ENCODE measurements at places on chromosomes 1 and 21. TPM values are rescaled to one million over a fixed set of nuclear protein-coding genes. Genes with fewer than 3 reads are reported as not detected.

GRCh38 chr1:228375578-228376261, 30.9 kb downstream of the TRIM11 start:
- H3K27me3 ChIP-seq = no peaks in the 10 kb centered on the region
- no peak overlapping the region for H3K4me3 ChIP-seq
- no peak overlapping the region for H3K27ac ChIP-seq
- no peaks in the 10 kb centered on the region for H3K36me3 ChIP-seq
- DNase-seq = no peak

- no peaks in the 10 kb centered on the region for H3K4me1 ChIP-seq
- no peak overlapping the region for H3K4me3 ChIP-seq
- no peak for DNase-seq
- H3K36me3 ChIP-seq = no peaks in the 10 kb centered on the region
- H3K27me3 ChIP-seq = no peaks in the 10 kb centered on the region
- no peak overlapping the region for H3K27ac ChIP-seq
Measured at GRCh38 chr1:189939967-189940366, 537.7 kb downstream of the BRINP3 start.

DNA sequence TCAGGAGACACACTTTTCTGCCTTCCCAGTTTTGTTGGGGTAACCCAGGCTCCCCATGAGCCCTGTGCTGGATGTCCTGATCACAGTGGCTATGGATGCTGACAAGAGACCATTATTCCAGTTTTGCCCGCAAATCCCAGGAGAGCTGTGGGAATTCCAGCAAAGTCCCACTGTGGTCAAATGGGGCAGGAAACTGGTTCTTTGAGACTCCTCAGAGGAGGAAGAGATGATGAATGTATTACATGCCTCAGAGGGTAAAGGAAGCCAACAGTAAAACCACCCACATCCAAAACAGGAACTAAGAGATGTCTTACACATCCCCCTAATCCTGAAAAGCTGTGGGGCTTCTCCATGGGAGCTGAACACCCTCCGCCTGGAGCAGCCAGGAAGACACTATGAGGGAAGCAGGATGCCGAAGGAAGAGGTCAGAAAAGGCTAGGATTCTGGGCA, 12.8 kb upstream of the MPZL1 start:
- H3K4me3 ChIP-seq = no peak overlapping the region
- H3K36me3 ChIP-seq = no peaks in the 10 kb centered on the region
- H3K27me3 ChIP-seq = no peaks in the 10 kb centered on the region

- H3K27me3 ChIP-seq = no peaks in the 10 kb centered on the region
- DNase-seq = no peak
- no peak overlapping the region for H3K27ac ChIP-seq
- no peaks in the 10 kb centered on the region for H3K36me3 ChIP-seq
- H3K4me1 ChIP-seq = peaks cover 26% of the 10 kb centered on the region
Measured at GRCh38 chr1:73800376-73800775, 397.6 kb downstream of the LRRIQ3 start.

GRCh38 chr1:152348447-152348846, 11.4 kb downstream of the FLG2 start:
- no peaks in the 10 kb centered on the region for H3K27me3 ChIP-seq
- no peaks in the 10 kb centered on the region for H3K4me1 ChIP-seq
- DNase-seq = no peak
- H3K36me3 ChIP-seq = no peaks in the 10 kb centered on the region
- H3K27ac ChIP-seq = no peak overlapping the region

GRCh38 chr1:159678939-159679338, 35.5 kb downstream of the CRP start:
- H3K36me3 ChIP-seq = no peaks in the 10 kb centered on the region
- no peak overlapping the region for H3K4me3 ChIP-seq
- no peak for DNase-seq
- H3K27ac ChIP-seq = no peak overlapping the region

DNA sequence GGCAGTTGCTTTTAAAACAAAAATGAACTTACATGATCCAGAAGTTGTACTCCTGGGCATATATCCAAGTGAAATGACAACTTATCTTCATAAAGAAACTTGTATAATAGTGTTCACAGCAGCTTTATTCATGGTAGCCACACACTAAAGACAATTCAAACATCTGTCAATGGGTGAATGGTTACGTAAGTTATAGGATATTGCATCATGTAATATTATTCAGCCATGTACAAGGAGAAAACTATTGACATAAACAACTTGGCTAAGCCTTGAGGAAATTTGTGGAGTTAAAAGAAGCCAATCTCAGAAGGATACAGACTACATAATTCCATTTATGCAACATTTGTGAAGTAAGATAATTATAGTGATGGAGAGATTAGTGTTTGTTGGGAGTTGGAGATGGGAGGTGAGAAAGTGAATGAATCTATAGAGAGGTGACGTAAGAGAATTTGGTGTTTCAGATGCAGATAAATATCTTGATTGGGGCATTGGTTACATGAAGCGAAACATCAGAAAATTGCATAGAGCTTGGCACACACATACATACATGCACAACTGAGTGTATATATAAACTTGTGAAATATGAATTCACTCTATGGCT, 49.9 kb upstream of the GRIK1 start:
- no peak overlapping the region for H3K27ac ChIP-seq
- H3K4me1 ChIP-seq = no peaks in the 10 kb centered on the region
- H3K36me3 ChIP-seq = no peaks in the 10 kb centered on the region
- no peak overlapping the region for H3K4me3 ChIP-seq

GRCh38 chr1:112688781-112689193, 14.3 kb downstream of the MOV10 start:
- no peaks in the 10 kb centered on the region for H3K27me3 ChIP-seq
- no peaks in the 10 kb centered on the region for H3K36me3 ChIP-seq
- DNase-seq = no peak
- no peaks in the 10 kb centered on the region for H3K4me1 ChIP-seq
- H3K27ac ChIP-seq = no peak overlapping the region

SPRR2B gene
- total RNA-seq = not detected

GBP5 gene
- not detected for total RNA-seq

GFI1 gene
- total RNA-seq = 1.8 TPM

CELSR2 gene
- total RNA-seq = 8.3 TPM

ILF2 gene
- total RNA-seq = 287 TPM

All from Caco-2 (cell line).